ENCODE measurements at places on chromosomes 2 and 18. TPM values are rescaled to one million over a fixed set of nuclear protein-coding genes. Genes with fewer than 3 reads are reported as not detected.

The CAVIN2 gene
- 27.5 TPM for polyA plus RNA-seq

The RAX gene
- not detected for polyA plus RNA-seq

The ROCK2 gene
- polyA plus RNA-seq, result 42.5 TPM

The FAM161A gene
- polyA plus RNA-seq, result 7.4 TPM

The CRYBA2 gene
- polyA plus RNA-seq, result 13.3 TPM

The CIDEA gene
- polyA plus RNA-seq, result not detected

The TFCP2L1 gene
- 0.45 TPM for polyA plus RNA-seq

The BOLL gene
- polyA plus RNA-seq, result 0.09 TPM

The NT5DC4 gene
- polyA plus RNA-seq, result 2.6 TPM

The INO80C gene
- 31.2 TPM for polyA plus RNA-seq

The TMEM169 gene
- polyA plus RNA-seq, result 4.1 TPM

The CD207 gene
- 1.9 TPM for polyA plus RNA-seq

The C2orf66 gene
- polyA plus RNA-seq, result 0.24 TPM

The ZSWIM2 gene
- not detected for polyA plus RNA-seq

The NCKAP5 gene
- 4.3 TPM for polyA plus RNA-seq

The LBX2 gene
- polyA plus RNA-seq, result 47.8 TPM

The SIX3 gene
- not detected for polyA plus RNA-seq

The CWC22 gene
- polyA plus RNA-seq, result 27.3 TPM

The ACMSD gene
- 0.34 TPM for polyA plus RNA-seq

The WNT10A gene
- polyA plus RNA-seq, result 1.5 TPM

The KCNIP3 gene
- polyA plus RNA-seq, result 2.1 TPM

The NOL4 gene
- polyA plus RNA-seq, result 6.5 TPM

The IKZF2 gene
- 3.2 TPM for polyA plus RNA-seq

The VWC2L gene
- 0.03 TPM for polyA plus RNA-seq

The FAM110C gene
- polyA plus RNA-seq, result 20.0 TPM

The IL1A gene
- 0.09 TPM for polyA plus RNA-seq

The CAPN14 gene
- polyA plus RNA-seq, result 0.13 TPM

The RNU2-63P gene
- not detected for polyA plus RNA-seq

The DBI gene
- polyA plus RNA-seq, result 377 TPM

The MSGN1 gene
- not detected for polyA plus RNA-seq

The CYBRD1 gene
- polyA plus RNA-seq, result 25.5 TPM

The ASIC4 gene
- 1.1 TPM for polyA plus RNA-seq

The SNORC gene
- 6.9 TPM for polyA plus RNA-seq

The SERPINB13 gene
- polyA plus RNA-seq, result not detected

The REEP1 gene
- polyA plus RNA-seq, result 36.9 TPM

The SCN7A gene
- polyA plus RNA-seq, result 6.7 TPM

The EMILIN1 gene
- 49.1 TPM for polyA plus RNA-seq

The CRYGC gene
- polyA plus RNA-seq, result not detected

The CACNB4 gene
- 1.8 TPM for polyA plus RNA-seq

The SERPINB4 gene
- not detected for polyA plus RNA-seq

The ATP6V1B1 gene
- 1.6 TPM for polyA plus RNA-seq

The GCG gene
- 83.8 TPM for polyA plus RNA-seq

The AP1S3 gene
- polyA plus RNA-seq, result 6.3 TPM
